ENCODE measurements at places on chromosomes 5 and 9.

- DNase-seq: peak; percentile 63
Observed at GRCh38 chr5:142201471-142201887, 92.9 kb downstream of the NDFIP1 start.

GRCh38 chr9:123426406-123426805, 70.4 kb downstream of the CRB2 start:
- DNase-seq: no peak

DNA sequence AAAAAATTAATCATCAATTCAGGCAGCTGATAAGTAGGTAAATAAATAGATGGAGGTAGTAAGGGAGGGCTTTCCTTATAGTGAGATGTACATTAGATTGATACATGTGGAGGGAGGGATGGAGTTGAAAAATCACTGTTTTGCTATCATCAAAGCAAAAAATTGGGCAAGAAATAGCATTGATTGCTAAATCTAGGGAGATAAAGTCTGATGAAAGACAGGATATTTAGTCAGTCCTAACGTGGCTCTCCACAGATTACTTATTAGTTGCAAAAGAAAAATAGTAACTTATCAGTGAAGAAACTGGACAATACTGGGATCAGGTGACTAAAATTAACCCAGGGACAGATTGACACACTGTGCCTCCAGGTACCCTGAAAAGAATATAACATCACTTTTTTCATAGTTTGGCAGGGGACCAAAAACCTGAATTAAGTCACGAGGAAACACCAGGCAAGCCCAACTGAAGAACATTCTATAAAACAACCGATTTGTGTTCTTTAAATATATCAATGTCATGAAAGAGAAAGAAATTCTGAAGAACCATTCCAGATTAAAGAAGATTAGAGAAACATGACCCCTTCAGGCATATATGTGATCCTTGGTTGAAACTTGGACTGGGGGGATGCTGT, 27.1 kb upstream of the GOLPH3 start:
- DNase-seq: no peak

DNA sequence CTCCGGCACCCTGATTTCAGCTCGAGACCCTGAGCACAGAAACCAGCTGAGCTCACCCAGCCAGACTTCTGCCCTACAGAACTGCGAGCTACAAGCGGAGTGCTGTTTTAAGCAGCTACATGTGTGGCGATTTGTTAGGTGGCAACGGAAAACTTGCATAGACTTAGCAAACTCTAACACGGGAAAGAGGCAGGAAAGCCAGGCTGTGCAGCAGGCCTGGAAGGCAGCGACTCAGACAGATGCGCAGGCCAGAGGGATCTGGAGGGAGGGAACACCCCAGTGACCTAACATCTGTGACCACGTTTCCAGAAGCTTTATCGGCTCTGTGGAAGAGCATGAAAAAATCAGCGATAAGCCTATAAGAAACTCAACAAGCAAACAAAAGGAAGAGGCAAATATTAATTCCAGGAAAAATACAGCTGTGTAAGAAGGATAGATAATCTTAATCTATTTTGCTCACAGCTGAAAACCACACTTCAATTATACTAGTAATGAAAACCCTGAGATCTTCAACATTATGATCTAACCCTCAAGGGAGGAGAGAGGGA, 11.0 kb downstream of the UBAC1 start:
- DNase-seq: no peak

GRCh38 chr9:2879803-2880202, 35.9 kb upstream of the PUM3 start:
- no peak for DNase-seq

DNA sequence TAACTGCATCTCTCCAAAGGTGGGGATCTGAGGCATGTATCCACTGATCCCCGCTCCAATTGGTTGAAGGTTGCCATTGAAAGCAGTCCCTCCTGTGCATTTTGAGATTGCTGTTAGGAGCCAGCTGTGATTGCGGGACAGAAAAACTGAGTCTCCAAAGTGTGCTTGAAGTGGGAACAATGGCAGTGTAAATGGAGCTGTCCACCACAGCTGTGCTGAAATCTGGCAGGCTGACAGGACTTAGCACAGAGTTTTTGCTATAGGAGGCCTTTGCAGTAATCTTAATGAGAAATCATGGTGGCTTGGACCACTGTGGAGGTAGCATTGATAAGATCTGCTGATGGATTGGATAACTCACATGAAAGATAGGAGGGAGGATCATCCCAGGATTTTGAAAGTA, 3.3 kb downstream of the RNF20 start:
- no peak for DNase-seq

- DNase-seq: no peak
Observed at GRCh38 chr9:113612828-113613227, 149.3 kb downstream of the RGS3 start.

GRCh38 chr9:89175828-89176261, 2.8 kb downstream of the SHC3 start:
- no peak for DNase-seq

- no peak for DNase-seq
Observed at GRCh38 chr5:51377151-51378060, 5.8 kb upstream of the ISL1 start.

GRCh38 chr5:176817841-176818377, 7.5 kb downstream of the UNC5A start:
- DNase-seq: no peak

- no peak for DNase-seq
Observed at GRCh38 chr5:94309141-94309540, 309.3 kb downstream of the KIAA0825 start.

DNA sequence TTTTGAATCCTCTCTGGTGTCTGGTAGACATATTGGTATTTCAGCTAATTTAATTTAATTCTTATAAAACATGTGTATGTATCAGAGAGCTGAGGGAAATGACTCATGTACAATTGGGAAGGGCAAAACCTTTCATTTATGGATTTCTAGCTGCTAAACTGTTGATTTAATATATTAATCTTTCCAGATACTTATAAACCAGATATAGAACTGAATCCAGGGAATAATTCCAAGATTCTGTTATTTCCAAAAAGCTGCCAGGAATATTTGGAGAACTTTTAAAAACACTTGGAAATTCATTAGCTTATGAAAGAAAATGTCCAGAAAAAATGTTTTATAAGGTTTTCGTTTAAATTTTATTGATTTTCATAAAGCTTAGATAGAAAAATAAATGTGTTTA, 295.5 kb downstream of the YTHDC2 start:
- no peak for DNase-seq

DNA sequence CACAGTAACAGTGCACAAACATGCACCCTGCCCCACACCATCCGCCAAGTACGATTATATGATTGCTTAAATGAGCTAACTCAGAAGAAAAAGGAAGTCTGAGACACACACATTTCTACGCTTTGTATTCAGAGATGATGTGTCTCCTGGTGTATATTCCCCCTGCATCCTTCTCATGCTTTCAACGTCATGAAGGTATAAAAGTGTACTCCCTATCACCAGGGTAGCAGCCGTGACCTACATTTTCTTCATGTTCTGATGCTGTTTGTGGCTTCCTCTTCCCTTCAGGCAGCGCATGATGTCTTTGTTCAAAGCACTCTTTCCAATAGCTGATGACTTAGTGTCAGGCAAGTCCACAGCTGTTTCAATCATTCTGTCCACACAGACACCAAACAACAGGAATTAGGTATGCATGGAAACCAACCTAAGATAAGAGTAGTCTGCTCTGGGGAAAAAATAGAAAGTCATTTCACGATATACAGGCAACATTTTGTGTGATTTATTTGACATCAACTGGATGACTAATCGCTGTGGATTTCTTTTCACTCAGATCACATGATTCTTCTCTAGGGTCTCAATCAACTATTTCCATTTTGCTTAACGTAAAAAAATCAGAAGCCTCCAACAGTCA, 269.4 kb upstream of the PTGER4 start:
- peak; percentile 33 for DNase-seq

DNA sequence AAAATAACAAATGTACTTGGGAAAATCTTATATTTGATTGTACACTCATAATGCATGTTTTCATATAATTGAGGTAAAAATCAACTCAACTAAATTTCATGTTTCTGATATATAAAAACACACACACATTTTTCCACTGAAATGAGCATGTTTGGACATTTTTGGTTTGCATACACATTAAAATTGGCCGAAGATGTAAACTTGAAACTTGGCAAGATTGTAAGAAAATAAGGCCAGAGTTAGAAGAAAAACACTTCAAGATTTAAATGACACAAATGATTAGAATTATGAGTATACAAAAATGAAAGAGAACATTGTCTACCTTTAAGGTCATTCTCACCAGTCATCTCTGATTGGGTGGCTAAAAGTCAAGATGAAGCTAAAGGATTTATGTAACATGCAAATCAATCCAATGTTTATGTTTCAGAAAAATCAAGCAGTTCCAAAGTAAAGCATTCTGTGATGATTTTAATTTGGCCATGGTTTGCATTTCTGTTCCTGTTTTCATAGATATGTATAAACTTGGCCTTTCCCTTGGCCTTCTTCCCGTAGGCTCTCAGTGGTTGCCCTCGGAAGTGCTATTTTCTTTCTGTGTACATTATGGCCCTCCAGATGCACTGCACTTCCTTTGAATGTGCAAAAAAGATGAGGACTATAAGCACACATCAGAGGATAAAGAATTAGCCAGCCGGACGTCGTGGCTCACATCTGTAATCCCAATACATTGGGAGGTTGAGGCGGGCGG, 1105.4 kb upstream of the DMAC1 start:
- DNase-seq: no peak

DNA sequence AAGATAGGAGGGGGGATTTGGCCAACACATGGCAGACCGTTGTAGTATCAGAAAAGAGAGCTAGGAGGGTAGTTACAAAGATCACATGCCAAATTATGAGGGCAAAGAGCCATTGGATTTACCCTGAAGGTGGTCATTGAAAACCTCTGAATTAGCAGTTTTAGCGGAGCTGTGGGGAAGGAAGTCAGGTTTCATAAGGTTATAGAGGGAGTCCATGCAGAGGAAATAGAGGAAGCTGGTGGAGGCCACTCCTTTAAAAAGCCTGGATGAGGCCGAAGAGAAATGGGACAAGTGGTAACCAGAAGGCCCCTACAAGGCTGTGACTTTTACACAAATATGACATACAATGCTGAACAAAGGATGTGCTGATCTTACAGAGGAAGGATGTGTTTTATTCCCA, 13.2 kb downstream of the DOCK8 start:
- DNase-seq: no peak

- DNase-seq: no peak
Observed at GRCh38 chr5:32538031-32538547, 47.3 kb upstream of the SUB1 start.

GRCh38 chr5:34618371-34619065, 37.6 kb upstream of the RAI14 start:
- DNase-seq: no peak

DNA sequence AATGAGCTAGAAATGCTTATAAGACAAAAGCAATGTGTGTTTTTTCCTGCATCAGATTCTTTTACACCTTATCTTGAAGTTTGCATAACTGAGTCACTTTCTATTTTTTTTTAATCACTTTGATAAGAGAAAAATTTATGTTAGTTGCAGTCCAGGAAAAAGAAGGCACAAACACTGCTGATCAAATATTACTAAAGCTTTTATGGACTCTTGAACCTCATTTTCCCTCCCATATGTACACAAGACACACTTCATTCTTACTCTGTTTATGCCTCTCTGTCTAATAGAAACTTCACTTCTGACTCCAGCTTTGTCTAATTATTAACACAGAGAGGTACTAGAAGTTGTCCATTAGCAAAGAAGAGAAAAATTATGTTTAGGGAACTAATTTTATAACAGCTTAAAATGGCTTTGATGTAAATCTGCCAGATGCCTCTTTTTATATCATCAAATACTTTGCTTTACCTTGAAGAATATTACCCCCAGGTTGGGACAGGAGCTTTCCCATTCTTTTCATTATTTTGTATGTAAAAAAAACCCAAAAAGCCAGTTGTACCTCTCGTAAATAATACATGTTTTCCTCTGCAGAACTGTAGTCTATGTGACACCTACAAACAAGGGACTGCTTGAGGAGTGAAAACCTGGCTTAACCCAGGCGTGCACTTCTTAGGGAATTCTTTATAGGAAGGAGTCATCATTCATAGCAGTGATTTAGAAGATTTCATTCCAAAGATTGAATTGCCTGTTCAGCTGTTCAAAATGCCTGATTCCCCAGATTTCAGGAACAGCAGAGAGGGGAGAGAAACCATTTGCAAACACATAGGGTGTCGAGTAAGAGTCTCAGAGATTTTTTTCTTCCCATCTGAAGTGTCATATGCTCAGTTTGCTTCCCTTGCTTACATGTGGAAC, 72.6 kb downstream of the DAPK1 start:
- no peak for DNase-seq

GRCh38 chr9:8436786-8437185, 637.2 kb upstream of the DMAC1 start:
- DNase-seq: no peak

GRCh38 chr5:172015346-172015745, 8.9 kb upstream of the FBXW11 start:
- DNase-seq: no peak

- DNase-seq: no peak
Observed at GRCh38 chr9:93270976-93271375, 87.0 kb downstream of the WNK2 start.

DNA sequence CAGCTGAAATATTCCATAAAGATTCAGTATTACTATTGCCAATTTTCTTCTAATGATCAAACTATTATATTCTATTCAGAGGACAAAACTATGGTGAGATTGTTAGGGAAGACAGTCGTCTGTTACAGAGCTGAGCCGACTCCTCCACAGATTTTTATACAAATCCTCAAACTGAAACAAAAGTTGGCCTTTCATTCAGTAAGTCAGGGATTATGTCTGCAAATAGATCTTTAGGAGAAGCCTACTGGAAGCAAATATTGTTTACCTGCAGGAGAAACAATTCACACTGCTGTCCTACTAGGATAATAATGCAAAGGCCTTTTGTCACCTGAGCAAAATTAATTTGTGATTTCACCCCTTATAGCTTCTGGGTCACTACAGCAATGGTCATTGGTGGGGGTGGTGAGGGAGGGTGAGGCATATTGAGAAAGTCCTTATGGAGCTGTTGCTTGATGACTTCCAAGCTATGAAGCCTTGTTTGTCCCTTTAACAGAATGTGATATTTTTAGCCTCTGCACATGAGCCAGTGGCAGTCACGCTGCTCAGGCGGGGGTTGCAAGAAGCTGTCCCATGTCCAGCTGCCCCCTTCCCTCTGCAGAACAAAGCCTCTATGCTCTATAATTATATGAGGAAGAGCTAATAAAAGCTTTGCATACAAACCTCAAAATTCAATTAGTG, 200.5 kb upstream of the KLF9 start:
- no peak for DNase-seq

- no peak for DNase-seq
Observed at GRCh38 chr9:118395415-118395814, 691.2 kb downstream of the TLR4 start.

- no peak for DNase-seq
Observed at GRCh38 chr5:80777347-80778287, 122.8 kb upstream of the DHFR start.

DNA sequence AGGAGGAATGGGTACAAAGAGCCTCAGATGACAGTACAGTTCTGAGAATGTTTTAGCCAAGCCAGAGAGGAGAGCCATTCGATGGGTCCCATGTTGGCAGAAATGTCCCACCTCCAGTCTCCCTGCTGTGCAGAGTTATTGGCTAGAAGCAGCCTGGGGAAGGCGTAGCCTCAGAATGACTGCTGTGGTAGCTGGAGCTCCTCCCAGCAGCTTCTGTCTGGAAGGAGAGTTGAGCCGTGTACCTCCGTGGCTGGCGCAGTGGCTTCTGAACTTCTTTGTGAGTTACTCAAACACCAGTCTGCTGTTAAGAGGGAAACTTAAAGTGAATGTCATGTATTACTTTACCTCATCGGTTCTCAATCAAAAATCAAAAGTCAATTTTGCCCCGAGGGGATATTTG, 193.3 kb upstream of the SNX2 start:
- DNase-seq: no peak

Data from epithelial cell of prostate (primary cell).